ENCODE measurements at places on chromosomes 7 and 10.

- no peak for DNase-seq
Measured at GRCh38 chr7:29352041-29352440, 157.5 kb downstream of the CHN2 start.

- DNase-seq: no peak
Measured at GRCh38 chr10:122273966-122274545, 3.0 kb downstream of the BTBD16 start.

DNA sequence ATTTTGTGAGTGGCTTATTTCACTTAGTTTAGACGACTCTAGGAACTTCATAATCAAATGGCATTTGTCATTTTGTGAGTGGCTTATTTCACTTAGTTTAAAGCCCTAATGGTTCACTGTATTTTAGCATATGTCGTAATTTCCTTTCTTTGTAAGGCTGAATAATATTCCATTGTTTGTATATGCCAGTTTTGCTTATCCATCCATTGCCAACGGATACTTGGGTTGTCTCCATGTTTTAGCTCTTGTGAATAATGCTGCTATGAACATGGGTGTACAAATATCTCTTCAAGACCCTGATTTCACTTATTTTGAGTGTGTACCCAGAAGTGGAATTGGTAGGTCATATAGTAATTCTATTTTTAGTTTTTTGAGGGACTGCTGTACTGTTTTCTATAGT is 31.8 kb downstream of the DOCK1 start:
- no peak for DNase-seq

- no peak for DNase-seq
Measured at GRCh38 chr7:130365511-130366441, 14.5 kb upstream of the CPA1 start.

DNA sequence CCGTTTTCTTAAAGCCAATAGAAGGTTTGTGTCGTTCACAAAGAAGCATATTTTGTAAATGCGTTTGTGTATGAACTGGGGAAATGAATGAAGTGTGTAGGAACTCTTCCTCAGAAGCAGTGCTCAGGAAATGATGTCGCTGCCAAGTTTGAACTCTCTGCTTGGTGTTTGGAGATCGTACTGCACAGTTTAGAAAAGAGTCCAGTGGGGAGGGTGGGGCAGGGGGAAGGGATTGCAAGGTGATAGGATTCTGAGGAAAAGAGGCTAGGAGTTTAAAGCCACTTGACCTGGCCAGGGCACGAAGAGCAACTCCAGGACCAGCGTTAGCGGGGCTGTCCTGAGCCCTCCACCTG is 122.2 kb downstream of the CUBN start:
- DNase-seq: no peak

GRCh38 chr7:80885757-80886156 is 33.1 kb downstream of the SEMA3C start:
- no peak for DNase-seq

DNA sequence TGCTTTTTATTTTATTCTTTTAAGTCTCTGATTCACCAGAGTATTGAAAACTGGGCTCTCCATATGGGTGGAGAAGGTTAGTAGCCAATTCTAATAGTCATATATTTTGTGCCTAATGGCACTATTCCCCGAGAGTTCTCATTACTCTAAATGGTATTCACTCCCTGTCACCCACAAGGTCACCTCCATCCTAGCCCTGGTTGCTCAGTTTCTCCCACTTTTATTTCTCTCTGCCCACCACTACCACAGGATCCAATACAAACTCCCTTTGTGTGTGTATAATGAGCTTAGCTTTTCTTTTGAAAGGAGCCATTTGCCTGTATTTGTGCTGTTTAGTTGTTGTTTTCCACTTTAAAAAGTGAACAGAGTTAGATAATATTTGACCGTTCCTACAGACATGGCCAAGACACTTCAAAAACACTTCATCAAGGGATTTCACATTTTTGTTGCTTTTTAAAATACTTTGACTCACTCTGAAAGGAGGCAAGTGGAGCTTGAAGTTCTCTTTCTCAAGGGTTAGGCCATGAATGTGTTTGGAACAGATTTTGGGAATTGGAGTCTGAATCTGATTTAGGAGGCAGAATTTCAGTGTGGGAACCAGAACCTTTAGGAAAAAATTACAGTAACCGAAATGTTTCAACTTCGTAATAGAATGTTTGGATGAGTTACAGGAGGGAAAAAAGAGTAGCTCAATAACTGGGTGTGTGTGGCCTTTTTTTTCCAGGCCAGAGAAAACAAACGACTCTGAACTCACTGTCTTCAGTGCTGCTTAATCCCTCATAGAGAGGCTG is 321.3 kb downstream of the BICC1 start:
- DNase-seq: peak; percentile 42

- no peak for DNase-seq
Measured at GRCh38 chr7:92815412-92815811, 21.0 kb downstream of the CDK6 start.
